ENCODE measurements at places on chromosomes 13 and 19. TPM values are rescaled to one million over a fixed set of nuclear protein-coding genes. Genes with fewer than 3 reads are reported as not detected.

SCN1B gene
- total RNA-seq: 1.9 TPM

UBL3 gene
- 78.2 TPM for total RNA-seq

PPAN gene
- 61.0 TPM for total RNA-seq

TJP3 gene
- total RNA-seq: 34.2 TPM

FGF22 gene
- 41.8 TPM for total RNA-seq

CDX2 gene
- total RNA-seq: not detected

FAAP24 gene
- total RNA-seq: 2.5 TPM

LCP1 gene
- 35.0 TPM for total RNA-seq

SYT3 gene
- total RNA-seq: not detected

CLDND2 gene
- not detected for total RNA-seq

TEX29 gene
- not detected for total RNA-seq

CEACAM3 gene
- not detected for total RNA-seq

LENG8 gene
- total RNA-seq: 68.6 TPM

NPAS1 gene
- total RNA-seq: 11.9 TPM

- no peak for DNase-seq
Observed at GRCh38 chr13:28805193-28805819, 14.8 kb upstream of the MTUS2 start.

GRCh38 chr19:5097959-5098623 lies 129.2 kb downstream of the KDM4B start:
- no peak for DNase-seq

GRCh38 chr19:49758292-49758691 lies 4.8 kb downstream of the TSKS start:
- no peak for DNase-seq

- no peak for DNase-seq
Observed at GRCh38 chr13:113783966-113784644, 25.1 kb downstream of the TMEM255B start.

- no peak for DNase-seq
Observed at GRCh38 chr19:10826231-10826630, 9.8 kb downstream of the TMED1 start.

GRCh38 chr13:21673539-21673788 lies 2.6 kb downstream of the FGF9 start:
- DNase-seq: no peak

- DNase-seq: no peak
Observed at GRCh38 chr19:33186431-33187182, 7.5 kb upstream of the LRP3 start.

DNA sequence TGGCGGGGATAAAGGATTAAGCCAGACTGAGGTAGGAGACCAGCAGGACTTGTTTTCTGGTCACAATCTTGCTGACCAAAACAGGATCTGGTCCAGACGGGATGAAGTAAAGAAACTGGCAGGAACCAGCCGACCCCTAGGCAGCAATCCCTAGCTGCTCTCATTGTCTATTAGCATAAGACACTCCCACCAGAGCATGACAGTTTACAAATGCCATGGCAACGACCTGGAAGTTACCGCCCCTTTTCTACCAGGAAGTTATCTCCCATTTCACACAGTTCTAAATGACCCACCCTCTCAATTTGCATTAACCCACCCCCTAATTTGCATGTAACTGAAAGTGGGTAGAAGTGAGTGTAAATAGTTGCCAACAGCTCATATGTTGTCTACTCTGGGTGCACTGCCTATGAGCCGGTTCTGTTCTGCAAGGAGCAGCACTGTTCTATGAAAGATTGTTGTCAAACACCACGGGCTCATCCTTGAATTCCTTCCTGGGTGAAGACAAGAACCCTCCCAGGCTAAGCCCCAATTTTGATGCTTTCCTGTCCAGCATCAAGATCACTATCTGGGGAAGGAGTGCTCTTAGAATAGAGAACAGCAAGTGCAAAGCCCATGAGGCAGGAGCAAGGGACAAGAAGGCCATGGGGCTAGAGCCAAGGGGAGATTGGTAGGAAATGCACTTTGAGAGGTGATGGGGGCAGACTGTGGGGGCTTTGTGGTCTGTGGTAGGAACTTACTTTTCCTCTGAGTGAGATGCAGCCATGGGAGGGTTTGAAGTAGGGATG lies 13.9 kb upstream of the FBXO27 start:
- DNase-seq: no peak

- DNase-seq: no peak
Observed at GRCh38 chr13:40537146-40537895, 129.1 kb downstream of the FOXO1 start.

DNA sequence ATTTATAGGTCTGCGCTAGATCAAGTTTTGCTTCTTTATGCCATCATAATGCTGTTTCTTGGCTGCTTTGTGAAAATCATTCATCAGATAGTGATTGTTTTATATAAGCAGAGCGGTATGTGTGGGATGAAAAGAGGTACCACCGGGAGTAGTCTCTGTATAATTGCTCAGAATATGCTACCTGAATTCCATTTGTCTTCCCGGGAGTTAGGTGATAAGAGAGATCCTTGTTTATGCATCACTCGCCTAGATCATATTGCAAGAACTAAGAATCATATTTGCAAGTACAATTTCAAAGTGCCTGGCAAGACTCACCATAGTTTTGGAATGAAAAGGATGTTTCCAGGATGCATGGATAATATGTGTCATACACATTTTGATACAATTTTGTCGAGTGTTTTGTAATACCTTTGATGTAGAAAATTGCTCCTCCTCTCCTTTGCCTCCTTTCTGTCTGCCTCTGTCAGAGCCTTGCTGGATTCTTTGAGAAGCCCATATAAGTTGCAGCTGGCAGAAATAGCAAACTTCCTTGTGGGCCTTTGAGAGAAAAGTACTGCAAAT lies 1306.0 kb upstream of the SLC10A2 start:
- DNase-seq: no peak

- no peak for DNase-seq
Observed at GRCh38 chr19:1757468-1758230, 4.3 kb downstream of the ONECUT3 start.

GRCh38 chr19:50817941-50818858 lies 5.4 kb downstream of the KLK1 start:
- no peak for DNase-seq

DNA sequence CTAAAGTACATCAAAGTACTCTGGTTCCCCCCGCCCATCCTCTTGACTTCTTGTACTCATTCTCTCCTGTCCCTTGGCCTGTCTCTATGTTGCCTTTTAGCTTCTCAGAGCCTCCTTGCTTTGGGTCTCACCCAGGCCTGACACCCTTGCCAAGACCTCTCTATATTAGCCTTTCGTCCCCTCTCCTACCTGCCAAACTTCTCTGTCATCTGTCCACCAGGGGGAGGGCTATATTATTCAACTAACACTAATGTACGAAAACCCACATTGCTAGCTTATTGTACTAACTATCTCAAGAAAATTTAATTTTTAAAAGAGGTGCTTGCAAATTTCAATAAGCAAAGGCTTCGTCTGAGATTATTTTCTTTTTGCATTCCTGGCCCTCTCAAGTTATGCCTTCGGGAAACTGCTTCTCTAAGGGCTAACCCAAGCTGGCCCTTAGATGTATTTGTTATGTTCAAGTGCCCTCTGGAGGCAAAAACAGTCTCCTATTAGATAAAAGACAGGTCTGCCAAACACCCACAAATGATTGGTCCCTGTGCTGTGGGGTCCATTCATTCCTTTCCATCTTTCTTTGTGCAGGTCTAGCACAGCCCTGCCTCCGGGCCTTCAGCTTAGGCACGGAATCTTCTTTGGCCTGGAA lies 6.3 kb upstream of the MRPS31 start:
- no peak for DNase-seq

DNA sequence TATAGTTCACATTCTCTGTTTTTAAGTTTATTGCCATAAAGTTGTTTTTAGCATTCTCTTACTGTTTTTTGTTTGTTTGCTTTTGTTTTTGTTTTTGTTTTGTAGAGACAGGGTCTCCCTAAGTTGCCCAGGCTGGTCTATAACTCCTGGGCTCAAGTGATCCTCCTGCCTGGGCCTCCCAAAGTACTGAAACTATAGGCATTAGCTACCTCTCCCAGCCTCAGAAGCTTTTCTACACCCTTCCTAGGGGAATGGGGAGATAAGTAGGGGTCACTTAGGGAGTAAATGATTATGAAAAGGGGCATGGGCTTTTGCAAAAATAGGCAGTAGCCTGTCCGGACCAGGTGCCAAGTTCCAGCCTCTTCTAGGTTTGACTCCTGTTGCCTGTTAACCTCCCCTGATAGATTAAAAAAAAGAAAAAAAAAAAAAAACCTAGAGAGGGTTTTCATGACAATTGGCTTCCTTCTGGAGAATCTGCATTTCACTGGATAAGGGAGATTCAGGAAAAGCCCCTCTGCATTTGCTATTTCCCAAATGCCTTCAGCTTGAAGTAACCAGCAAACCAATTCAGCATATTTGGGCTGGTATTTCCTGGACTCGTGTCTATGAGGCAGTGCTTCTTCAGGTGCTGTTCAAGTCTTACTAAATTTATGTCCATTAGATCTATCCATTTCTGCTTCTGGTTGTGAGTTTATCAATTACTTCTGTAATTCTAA lies 216.8 kb downstream of the TM9SF2 start:
- DNase-seq: no peak

- no peak for DNase-seq
Observed at GRCh38 chr19:40791996-40792395, 7.0 kb upstream of the EGLN2 start.

DNA sequence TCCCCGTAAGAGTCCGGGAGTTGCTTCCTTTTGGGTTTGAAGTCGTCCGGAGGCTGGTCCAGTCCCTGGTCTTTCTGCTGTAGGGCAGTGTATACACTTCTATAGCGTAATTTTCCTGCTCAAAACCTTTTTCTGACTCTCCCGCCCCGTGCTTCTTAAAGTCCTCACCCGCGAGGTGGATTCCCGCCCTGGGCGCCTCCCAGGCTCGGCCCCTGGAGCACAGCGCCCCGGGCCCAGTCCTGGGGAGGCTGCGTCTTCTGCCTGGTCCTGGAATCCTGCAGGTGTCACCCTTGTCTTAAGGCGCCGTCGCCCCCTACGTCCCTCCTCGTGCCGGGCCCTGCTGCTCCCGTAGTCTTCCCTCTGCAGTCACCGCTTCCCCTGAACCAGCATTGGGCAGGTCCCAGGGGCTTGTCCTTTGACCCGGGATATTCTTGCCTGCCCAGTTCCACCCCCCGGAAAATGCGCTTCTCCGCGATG lies 34.4 kb upstream of the ZNF808 start:
- DNase-seq: peak; percentile 50

DNA sequence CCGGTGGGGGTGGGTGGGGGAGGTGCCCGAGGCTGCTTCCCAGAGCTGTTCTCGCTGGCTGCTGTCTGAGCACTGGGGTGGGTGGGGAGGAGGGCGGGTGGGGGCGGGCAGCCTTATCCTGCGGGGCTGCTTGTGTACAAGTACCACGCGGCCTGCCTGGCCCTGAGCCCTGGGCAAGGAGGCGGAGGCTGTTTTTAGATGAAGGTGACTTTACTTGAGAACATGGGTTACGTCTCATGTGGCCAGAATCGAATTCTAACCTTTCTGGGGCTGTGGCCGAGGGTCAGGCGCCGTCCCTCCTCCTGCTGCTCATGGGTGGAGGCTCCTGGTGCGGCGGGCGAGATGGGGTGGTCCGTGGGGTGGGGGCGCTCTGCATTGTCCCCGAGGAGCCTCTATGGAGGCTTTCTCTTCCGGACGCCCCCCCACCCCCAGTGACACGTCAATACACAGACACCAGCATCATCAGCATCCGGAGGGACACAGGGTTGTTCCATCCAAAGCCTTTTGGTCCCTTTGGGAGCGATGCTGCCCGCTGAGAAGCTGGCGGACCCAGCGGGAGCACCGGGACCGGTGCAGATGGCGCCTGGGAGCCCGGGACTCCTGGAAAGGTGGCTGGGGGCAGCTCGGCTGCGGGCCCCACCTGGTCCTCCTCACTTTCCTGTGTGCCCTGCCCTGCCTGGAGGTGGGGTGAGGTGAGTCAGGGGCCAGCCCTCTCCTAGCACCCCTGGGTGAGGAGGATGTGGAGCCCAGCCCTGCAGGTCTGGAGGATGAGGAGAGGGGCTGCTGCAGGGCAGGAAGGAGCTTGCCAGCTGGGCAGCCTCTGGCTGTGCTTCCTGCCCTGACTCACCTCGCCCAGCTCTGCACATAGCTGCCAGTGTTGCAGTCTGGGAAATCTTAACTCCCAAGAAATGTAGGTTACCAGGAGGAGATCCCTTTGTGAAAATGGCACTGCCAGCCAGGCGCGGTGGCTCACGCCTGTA lies 3.4 kb downstream of the BSG start:
- DNase-seq: no peak

DNA sequence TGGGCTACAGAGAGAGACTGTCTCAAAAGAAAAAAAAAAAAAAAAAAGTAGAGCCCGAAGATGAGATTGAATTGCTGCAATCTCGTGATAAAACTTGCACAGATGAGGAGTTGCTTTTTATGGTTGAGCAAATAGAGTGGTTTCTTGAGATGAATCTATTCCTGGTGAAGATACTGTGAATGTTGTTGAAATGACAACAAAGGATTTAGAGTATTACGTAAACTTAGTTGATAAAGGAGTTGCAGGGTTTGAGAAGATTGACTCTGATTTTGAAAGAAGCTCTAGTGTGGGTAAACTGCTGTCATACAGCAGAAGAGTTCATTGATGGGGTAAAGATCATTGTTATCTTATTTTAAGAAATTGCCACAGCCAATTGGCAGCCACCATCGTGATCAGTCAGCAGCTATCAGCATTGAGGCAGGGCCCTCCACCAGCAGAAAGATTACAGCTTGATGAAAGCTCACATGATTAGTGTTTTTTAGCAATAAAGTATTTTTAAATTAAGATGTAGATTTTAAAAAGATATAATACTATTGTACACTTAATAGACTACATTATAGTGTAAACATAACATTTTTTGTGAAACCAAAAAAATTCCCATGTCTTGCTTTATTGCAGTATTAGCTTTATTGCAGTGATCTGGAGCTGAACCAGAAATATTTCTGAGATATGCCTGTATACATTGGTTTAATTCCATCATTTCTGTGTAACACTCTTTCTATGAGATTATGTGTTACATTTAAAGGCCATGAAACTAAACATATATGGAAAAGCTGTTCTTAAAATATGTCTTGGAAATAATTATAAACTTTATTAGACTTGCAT lies 43.1 kb downstream of the ZMYM2 start:
- DNase-seq: no peak

- no peak for DNase-seq
Observed at GRCh38 chr19:56966225-56966696, 125.7 kb upstream of the PEG3 start.

GRCh38 chr13:30355384-30355699 lies 48.0 kb upstream of the KATNAL1 start:
- DNase-seq: no peak

DNA sequence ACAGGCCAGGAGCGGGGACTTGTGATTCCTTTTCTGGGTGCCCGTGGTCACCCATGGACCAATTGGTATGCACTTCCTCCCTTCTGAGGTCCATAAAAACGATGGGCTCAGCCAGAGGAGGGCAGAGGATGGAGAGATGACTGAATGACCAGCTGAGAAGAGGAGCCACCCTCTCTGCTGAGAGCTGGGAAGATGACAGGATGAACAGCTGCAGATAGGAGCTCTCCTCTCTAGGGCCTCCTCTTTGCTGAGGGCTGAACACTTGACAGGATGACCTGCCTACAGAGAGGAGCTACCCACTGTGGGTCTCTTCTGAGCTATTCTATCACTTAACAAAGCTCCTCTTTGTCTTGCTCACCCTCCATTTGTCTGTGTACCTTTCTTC lies 4.1 kb downstream of the IGFL4 start:
- DNase-seq: no peak
